ENCODE measurements at places on chromosomes 5 and 9.

GRCh38 chr9:114497236-114497635 is 8.0 kb downstream of the WHRN start:
- DNase-seq, result no peak

DNA sequence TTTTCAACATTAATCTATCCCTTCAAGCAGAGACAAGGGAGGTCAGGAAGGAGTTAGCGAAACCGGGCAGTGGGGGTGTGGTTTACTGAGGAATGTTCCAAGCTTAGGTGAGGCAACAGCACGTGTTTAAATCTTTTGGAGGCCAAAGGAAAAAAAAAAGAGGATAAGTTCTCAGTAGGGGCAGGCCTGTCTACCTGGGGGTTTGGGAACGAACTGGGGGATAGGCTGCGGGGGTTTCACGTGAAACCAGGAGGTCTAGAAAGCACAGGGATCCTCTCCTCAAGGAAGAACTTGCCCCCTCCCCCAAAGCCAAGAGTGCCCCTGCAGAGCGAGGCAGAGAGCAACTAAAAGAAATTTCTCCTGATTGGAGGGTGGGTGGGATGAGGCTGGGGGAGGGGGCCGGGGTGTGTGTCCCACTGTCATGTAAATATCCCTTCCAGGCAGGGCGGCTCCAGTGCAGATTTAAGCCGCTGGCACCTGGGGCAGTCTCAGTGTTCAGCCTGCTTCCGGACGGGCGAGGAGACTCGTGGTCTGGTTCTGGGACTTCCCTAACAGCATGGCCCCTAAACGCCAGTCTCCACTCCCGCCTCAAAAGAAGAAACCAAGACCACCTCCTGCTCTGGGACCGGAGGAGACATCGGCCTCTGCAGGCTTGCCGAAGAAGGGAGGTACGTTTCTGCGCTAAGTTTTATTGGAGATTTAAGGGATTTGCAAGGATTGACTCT is 5.5 kb upstream of the SET start:
- DNase-seq, result peak; percentile 22

GRCh38 chr5:157186309-157187045 is 5.8 kb downstream of the ITK start:
- no peak for DNase-seq

- DNase-seq, result no peak
These were observed 6.2 kb downstream of the CAMSAP1 start for GRCh38 chr9:135901031-135901758.

GRCh38 chr9:88087906-88088305 is 50.4 kb downstream of the SPATA31C2 start:
- DNase-seq, result no peak

Measured in CD4-positive, alpha-beta T cell treated with Interleukin-15 for 4 hours (primary cell).